ENCODE measurements at places on chromosomes 4 and X.

GRCh38 chr4:1627417-1628313, 56.4 kb downstream of the FAM53A start:
- no peak for DNase-seq

DNA sequence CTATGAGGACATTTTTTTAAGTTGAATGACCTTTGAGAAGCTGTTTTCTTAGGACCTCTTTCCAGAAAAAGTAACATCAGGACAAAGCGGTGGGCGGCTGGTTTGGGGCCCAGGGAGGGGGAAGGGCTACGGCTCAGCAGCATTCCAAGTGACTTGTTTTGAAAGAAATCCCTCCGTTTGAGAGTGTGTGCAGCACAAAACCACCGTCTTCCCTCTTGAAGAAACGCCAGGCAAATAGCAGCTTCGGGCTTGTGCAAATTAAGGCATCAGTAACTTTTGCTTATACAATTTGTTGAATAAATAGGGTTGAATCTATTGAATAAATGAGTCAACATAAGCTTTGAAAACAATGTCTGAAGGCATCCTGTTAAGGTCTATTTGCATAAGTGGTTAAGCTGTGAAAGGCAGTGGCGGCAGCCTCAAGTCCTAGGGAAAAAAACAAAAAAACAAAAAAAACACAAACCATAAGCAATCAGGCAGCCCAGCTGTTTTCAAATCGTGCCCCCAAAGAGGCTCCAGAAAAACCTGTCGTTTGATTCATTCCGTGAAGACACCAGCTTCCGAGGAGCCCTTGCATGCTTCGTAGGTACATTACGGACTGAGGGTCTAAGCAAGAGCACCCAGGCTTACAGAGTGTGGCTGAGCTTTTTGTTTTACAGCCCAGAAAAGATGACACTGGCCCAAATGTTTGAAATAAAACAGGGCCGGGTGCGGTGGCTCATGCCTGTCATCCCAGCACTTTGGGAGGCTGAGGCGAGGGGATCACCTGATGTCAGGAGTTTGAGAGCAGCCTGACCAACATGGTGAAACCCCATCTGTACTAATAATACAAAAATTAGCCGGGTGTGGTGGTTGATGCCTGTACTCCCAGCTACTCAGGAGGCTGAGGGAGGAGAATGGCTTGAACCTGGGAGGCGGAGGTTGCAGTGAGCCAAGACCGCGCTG, 103.7 kb downstream of the CRLF2 start:
- no peak for DNase-seq

- DNase-seq = no peak
Observed at GRCh38 chr4:152352215-152352614, 183.7 kb downstream of the FBXW7 start.

DNA sequence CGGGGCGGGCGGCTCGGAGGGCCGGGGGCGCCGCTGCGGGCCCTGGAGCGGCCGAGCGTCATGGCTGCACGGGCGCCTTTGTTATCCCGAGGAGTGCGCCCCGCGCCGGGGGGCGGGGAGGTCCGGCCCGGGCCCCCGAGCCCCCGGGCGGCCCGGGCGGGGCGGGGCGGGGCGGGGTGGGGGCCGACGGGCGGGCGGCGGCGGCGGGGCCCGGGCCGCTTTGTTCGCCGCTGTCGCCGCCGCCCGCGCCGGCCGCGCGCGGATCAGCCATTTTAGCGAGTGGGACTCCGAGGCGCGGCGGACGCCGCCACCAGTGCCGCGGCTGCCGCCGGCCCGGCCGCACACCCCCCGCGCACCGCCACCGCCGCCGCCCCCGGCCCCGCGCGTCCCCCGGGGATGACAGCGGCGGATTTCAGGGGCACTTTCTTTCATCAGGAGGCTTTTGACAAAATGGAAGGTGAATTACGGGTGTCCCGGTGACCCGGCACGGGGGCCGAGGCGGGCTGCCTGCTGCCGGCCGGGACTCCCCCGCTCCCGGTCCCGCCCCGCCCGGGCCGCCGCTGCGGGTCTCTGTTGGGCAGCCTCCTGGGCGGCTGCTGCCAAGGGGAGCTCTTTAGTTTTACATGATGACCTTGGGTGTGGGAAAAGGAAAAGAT, 1.2 kb downstream of the HMGB3 start:
- DNase-seq = peak; percentile 24

- DNase-seq = no peak
Observed at GRCh38 chr4:183635321-183635720, 23.7 kb downstream of the RWDD4 start.

DNA sequence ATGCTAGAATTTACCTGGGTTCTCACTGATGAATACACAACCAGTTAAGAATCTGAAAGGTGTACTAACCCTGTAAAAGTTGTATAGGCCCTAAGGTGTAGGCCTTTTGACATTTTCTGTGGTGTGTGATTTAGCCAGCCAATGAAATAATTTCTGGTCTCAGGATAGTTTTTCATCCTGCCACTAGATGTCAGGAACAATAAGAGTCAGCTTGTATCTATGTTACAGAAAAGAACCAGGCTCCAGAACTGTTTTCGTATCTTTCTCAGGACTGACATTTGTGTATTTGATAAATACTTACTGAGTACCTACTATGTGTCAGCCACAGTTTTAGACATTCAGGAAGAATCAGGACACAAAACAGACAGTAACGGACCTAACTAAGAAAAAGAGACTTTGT, 673.6 kb upstream of the TENM3 start:
- DNase-seq = no peak

- no peak for DNase-seq
Observed at GRCh38 chr4:123783921-123784320, 387.3 kb downstream of the SPRY1 start.

DNA sequence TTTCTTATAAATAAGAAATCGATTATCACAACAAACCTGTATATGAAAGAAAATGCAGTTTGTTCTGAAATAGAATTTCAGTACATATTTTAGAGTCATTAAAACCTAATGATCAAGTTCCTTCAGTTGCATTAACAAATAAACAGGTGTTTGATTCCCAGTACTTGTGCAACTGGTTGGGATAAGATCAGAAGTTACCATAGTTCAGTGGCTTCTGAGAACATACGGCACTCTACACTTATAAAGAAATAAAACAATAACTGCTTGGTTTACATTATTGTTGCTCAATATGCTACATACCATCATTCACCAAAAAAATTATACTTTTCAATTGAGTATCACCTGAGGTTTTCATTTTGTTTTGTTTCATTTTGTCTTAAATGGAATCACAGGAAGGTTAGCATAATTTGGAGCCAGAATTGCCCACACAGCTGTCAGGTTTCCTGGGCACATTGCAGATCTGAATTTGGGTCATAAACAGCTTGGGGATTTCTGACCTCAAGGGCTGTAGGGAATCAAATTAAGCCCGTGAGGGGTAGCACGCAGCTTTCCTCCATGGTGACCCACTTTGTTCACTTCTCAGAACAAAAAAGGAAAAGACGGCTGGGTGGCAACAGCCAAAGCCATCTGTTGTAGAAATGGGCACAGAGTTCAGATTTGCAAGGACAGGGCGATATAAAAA, 14.9 kb upstream of the CCNG2 start:
- DNase-seq = no peak

- no peak for DNase-seq
Observed at GRCh38 chr4:86500527-86500926, 93.6 kb upstream of the PTPN13 start.

GRCh38 chr4:54556587-54556986, 101.2 kb upstream of the KIT start:
- no peak for DNase-seq

- no peak for DNase-seq
Observed at GRCh38 chrX:85139422-85139821, 104.2 kb downstream of the SATL1 start.

- DNase-seq = no peak
Observed at GRCh38 chrX:87397103-87397886, 120.3 kb upstream of the KLHL4 start.

GRCh38 chr4:30153427-30153826, 566.7 kb upstream of the PCDH7 start:
- DNase-seq = no peak

- DNase-seq = no peak
Observed at GRCh38 chrX:153941336-153942252, 2.8 kb downstream of the RENBP start.

DNA sequence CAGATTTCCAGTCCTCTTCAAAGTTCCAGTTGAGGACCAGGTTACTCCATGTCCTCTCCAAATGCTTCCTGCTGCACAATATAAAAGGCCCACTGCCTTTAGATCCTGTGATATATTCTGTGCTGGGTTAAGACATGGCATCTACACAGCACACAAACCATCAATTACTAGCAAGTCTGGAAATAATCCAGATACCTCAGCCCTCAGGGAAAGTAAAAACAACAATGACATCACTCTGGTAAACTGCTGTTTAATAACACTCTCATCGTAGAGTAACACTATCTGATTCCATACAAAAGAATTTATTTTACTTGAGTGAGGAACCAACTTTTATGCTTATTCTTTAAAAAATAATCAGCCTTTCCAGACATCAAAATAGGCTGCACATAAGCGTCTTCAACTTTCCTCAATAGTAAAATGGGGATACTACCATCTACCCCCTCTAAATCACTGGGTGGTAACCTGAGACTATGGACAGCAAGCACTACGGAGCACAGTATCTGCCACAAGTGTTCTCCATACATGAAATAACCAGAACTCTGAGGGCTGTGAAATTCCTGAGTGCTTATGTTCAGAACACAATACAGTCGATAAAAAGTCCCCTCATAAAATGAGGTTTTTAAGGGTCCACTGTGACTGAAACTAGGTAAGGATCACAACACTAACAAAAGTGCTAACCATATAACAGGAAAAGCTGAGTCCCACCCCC, 53.4 kb downstream of the ABCG2 start:
- DNase-seq = no peak

- no peak for DNase-seq
Observed at GRCh38 chr4:154024097-154024694, 235.3 kb upstream of the SFRP2 start.

GRCh38 chrX:39653691-39654090, 444.1 kb downstream of the BCOR start:
- no peak for DNase-seq

DNA sequence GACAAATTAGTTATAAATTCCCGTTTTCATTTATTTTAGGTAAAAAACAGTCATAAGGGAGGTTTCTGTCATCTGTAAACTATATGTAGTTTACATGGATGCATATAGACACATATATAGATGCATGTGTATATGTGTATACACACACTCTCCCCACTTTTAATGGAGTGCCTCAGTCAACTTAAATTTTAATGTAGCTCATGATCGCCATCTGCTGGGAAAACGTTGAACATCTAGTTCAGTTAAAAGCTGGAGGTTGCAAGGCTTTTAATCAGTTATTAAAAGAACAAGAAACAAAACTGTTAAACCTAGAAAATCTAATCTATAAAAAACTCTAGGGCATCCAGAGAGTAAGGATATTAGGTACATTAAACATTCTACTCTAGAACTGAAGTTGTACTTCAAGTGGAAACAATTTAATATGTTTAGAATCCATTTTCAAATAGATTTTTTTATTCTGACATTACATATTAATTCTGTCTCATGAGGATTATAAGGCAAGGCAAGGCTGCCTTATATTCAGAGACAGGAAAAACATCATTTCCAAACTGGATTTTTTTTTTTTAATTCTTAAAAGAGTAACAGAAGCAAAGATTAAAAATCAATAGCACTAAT, 122.6 kb downstream of the SHISA3 start:
- peak; percentile 5 for DNase-seq

GRCh38 chrX:110877326-110877725, 81.7 kb upstream of the CHRDL1 start:
- DNase-seq = no peak

DNA sequence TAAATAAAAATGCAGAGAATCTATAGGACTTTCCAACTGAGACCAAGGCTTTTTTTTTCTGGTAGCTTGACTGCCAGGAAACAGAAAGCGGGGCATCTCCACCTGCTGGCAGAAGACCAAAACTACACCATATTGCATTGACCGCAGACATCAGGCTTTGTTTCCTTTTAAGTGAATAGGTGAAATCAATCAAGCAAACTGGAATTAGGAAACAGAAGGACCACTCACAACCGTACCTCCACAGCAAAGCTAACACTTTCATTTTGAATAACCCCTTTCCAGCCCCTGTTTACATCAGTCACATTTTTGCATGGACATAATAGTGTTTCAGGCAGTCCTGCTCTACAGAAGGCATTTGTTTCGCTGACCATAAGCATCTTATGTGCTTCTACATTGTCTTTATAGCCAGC, 218.2 kb downstream of the IDS start:
- DNase-seq = peak; percentile 29

DNA sequence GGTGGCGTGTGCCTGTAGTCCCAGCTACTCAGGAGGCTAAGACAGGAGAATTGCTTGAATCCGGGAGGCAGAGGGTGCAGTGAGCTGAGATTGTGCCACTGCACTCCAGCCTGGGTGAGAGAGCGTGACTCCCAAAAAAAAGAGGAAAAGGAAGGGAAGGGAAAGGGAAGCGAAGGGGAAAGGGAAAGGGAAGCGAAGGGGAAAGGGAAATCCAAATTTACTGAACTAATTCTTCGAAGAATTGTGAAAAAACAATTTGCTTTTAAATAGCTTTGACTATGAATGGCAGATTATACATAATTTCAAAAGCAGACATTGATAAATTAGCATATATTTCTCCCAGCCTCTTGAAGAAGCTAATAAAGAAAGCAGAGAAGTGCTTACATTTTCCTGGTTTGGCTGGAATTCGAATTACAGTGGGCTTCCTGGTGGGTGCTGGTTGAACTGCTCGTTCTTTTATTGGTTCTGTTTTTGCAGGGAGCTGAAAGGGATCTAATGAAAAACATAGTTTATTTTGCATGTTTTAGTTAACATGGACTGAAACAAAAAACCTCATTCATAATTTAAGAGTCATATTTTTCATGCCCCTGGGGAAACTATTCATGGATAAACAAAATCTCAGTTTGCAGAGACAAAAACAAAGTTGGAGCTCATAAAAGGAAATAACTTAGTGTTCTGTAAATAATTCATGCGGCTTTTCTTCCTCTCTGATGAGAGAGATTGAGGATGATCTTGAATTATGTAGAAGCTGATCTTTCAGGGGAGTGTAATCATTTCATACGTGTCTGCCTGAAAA, 66.0 kb downstream of the RPS3A start:
- DNase-seq = no peak

- no peak for DNase-seq
Observed at GRCh38 chrX:129718676-129719075, 20.1 kb upstream of the XPNPEP2 start.

- DNase-seq = no peak
Observed at GRCh38 chr4:141497627-141498026, 138.8 kb upstream of the IL15 start.

DNA sequence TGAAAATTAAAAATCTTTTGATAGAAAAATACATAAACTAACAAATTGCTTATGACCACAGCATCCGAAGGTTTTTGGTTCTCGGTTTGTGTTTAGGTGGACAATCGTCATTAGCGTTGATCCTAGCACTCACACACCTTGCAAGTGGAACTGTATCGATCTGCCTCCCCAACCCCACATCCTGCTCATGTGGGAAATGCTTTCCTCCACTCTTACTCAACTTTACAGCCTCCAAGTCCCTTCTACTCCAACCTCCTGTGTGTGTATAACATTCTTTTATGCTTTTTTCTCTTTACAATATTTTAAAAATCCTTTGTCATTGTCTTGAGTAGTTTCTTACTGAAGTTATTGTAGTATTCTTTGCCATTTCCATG, 15.6 kb upstream of the TMEM131L start:
- no peak for DNase-seq

GRCh38 chr4:159188646-159189045, 85.8 kb downstream of the RAPGEF2 start:
- DNase-seq = no peak

- no peak for DNase-seq
Observed at GRCh38 chr4:168487282-168488035, 7.2 kb upstream of the DDX60L start.

- no peak for DNase-seq
Observed at GRCh38 chrX:110698696-110699095, 96.9 kb downstream of the CHRDL1 start.

- DNase-seq = no peak
Observed at GRCh38 chr4:74555231-74555630, 110.3 kb downstream of the AREG start.
